ENCODE measurements at places on chromosomes 6 and 20.

DNA sequence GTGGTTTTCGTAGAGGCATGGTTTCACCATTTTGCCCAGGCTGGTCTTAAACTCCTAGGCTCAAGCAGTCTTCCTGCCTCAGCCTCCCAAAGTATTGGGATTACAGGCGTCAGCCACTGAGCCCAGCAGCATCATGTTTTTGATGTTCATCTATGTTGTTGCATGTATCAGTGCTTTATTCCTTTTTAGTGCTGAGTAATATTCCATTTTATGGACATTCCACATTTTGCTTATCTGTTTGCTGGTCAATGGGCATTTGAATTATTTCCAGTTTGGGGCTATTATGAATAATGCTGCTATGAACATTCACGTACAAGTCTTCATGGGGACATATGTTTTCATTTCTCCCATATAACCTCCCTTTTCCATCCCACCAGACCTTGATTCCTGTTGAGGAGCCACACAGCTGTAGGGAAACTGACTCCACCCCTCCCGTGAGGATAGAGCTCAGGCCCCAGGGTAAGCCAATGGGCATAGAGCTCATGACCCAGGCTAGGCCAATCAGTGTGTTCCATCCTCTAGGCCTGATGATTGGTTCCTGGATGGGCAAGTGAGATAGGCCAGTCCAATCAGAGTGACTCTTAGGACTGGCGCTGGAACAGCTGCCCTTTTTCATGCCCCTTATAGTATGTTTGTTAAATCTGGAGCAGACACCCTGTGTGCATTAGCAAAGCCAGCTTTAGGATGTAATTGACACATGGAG lies 49.5 kb downstream of the DLGAP4 start:
- no peak for DNase-seq

GRCh38 chr6:169101981-169102380 lies 151.7 kb downstream of the THBS2 start:
- DNase-seq, result no peak

GRCh38 chr6:142306736-142307135 lies 4.9 kb downstream of the ADGRG6 start:
- DNase-seq, result no peak

GRCh38 chr6:96156425-96156824 lies 140.7 kb downstream of the FUT9 start:
- no peak for DNase-seq

DNA sequence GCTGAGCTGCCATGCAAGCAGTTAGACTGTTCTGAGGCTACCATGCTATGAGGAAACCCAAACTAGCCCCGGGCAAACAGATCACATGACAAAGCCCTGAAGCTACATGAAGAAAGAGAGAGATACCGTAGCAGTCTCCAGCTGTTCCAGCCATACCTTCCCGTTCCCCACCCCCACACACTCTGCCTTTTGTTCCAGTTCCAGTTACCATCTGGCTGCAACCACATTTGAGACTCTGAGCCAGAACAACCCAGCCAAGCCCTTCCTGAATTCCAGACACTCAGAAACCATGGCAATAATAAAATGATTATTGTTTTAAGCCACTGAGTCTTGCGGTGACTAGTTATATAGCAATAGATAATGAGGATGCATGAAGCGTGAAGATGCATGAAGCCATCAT lies 28.3 kb downstream of the RIN2 start:
- DNase-seq, result peak; percentile 20

- DNase-seq, result no peak
Observed at GRCh38 chr6:161212902-161213301, 61.0 kb downstream of the AGPAT4 start.

- peak; percentile 59 for DNase-seq
Observed at GRCh38 chr20:10492065-10492464, 57.0 kb downstream of the SLX4IP start.

GRCh38 chr6:7073821-7074525 lies 33.8 kb upstream of the RREB1 start:
- DNase-seq, result no peak

All from AML-193 (cell line).